MCF 10A (cell line): ENCODE measurements at places on chromosomes 4 and X.
A peak's percentile ranks its signal among the peaks of the same experiment; 100 is the strongest.

GRCh38 chr4:185825737-185826136 lies 13.7 kb upstream of the SORBS2 start:
- DNase-seq, result no peak

DNA sequence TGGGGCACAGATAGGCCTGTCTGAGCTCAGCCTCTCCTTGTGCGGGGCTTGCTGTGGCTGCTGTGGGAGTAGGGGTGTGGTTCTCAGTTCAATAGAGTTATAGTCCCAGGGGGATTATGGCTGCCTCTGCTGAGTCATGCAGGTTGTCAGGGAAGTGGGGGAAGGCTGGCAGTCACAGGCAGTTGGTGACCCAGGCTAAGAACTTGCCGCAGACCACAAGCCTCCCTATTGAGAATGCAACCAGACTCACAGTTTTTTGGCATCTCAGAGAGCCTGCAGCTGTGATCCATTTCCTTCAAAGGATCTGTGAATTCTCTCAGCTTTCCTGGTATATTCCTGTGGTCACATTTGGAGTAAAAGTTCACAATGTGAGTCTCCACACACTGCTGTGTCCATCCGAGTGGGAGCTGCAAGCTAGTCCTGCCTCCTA lies 364.9 kb downstream of the ZNF674 start:
- peak; percentile 46 for DNase-seq

DNA sequence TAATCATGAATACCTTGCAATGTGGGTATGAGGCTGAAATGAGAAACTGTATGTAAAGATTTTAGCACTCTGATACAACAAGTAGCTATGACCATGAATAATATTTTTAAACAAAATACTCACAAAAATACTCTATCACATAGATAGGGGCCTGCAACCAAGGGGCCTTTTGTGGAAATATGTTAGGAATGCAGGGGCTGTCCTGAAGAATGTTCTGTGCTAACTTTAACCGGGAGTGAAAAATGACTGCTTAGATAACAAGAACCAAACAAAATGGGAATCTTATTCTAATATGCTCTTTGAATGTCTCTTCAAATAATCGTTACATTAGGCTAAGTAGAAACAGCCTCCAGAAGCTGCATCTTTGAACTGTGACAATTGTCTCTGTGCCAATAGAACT lies 37.9 kb upstream of the GYPA start:
- DNase-seq, result no peak

GRCh38 chr4:17060230-17060629 lies 161.8 kb upstream of the LDB2 start:
- peak; percentile 15 for DNase-seq

- DNase-seq, result no peak
Observed at GRCh38 chr4:53150631-53151488, 215.0 kb downstream of the SCFD2 start.

GRCh38 chr4:53465281-53465680 lies 87.8 kb downstream of the FIP1L1 start:
- no peak for DNase-seq

DNA sequence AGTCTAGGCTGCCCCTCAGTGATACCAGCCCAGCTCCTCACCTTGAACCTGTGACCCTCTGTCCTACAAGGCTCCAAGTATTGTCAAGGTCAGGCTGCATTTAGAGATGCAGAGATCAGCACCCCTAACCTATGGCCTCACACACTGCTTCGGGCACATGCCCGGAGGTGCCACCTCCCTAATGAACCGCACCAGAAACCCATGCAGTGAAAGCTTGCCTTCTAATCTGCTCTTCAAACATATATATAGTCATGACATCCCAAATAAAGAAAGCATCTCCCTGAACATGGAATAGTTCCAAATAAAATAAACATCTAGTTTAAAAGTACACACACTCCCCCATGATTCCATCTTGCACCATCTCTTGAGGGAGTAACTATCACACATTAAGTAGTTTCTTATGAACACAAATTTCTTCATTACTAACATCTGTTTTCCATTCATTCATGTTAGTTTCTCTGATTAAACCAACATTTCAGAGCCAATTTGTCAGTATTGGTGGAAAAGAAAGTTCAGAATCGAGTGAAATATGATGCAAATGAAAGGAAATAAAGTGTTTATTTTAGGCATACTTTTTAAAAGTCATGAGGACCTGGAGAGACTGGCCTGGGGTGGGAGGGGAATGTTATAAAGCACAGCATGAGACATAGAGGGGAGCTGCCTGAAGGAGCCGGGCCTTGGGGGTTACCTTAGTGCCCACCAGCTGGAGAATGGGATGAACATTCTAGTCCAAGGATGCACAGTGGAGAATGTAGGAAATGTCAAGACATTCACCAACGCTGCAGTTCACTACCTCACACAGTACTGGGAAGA lies 19.2 kb downstream of the CC2D2A start:
- DNase-seq, result peak; percentile 57

DNA sequence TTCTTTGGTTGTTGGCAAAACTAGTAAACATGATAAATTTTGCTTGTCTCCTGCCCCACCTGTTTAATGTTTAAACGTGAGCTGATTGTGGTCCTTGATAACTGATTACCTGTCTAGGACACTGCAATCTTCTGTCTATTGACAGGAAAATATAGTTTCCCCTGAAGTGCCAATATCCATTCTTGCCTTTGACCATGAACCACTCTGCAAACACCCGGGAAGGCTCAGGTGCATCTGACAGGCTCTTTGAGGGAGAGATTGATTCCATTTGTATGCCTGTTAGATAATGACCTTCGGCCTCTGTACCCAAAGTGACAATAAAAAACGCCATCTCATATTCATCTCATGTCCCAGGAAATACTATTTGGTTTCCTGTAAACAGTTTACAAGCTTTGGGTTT lies 453.0 kb downstream of the CENPC start:
- DNase-seq, result no peak

- DNase-seq, result peak; percentile 47
Observed at GRCh38 chrX:27619975-27620374, 29.8 kb downstream of the DCAF8L2 start.

- DNase-seq, result peak; percentile 60
Observed at GRCh38 chrX:56726605-56727004, 2.4 kb upstream of the NBDY start.

DNA sequence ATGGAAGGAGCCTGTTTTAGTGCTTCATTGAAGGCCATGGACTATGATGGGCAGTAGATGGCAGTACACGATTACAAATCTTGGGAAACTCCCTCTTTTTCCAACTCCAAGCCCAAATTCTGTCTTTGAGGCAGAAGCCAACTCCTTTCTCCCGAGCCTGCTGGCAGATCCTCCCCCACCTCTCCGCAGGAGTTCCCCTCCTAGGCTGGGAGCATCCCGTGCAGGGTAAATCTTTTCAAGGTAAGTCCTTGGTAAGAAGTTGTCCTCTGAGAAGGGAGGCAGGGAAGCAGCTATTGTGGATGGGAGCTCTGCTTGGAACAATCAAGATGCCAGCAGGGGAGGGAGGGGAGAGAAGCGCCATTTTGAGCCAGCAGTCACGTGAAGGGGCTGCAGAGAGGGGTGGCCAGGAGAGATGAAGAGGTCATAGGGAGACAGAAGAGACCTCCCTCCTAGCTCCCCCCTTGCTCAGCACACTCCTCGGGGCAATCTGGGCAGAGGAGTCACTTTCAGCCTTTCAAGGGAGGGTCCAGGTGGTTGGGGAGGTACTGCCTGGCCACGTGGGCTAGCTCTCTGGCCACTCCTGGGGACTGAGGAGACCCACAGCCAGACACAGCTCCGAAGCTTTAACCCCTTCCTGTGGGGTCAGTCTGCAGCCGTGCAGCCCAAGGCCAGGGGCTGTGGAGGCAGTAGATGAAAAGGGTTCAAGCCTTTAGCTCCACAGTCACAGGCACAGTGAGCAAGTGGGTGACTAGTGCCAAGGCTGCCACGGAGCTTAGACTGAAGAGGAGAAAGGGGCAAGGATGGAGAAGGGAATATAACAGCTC lies 9.6 kb downstream of the CC2D2A start:
- DNase-seq, result peak; percentile 87

DNA sequence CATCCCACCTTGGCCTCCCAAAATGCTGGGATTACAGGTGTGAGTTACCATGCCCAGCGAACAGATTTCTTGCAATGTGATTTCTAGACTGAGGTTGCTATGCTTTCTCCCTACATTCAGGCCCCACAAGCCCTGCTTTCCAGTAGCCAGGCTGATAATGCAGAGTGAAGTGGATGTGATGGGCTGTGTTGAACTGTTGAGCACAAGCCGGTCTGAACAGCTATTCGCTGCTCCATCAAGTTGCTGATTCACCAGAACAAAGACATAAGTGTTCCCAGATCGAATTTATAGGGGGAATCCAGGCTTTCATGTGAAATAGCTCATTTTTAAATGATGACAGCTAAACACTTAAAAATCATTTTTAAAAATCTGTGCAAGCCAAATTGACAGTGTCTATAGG lies 8.0 kb downstream of the NIPAL1 start:
- DNase-seq, result no peak
